Foreskin keratinocyte (primary cell): ENCODE measurements at places on chromosomes 4 and X. TPM values are rescaled to one million over a fixed set of nuclear protein-coding genes. Genes with fewer than 3 reads are reported as not detected.

Gene TASL
- polyA plus RNA-seq: not detected in 2 replicates

Gene HTN1
- not detected in 2 replicates for polyA plus RNA-seq

Gene EBP
- 558 and 569 TPM in 2 replicates for polyA plus RNA-seq

Gene ADGRL3
- 0.22 and 0.25 TPM in 2 replicates for polyA plus RNA-seq

Gene PRRG3
- polyA plus RNA-seq: not detected in 2 replicates

Gene MAGEB2
- polyA plus RNA-seq: not detected in 2 replicates

DNA sequence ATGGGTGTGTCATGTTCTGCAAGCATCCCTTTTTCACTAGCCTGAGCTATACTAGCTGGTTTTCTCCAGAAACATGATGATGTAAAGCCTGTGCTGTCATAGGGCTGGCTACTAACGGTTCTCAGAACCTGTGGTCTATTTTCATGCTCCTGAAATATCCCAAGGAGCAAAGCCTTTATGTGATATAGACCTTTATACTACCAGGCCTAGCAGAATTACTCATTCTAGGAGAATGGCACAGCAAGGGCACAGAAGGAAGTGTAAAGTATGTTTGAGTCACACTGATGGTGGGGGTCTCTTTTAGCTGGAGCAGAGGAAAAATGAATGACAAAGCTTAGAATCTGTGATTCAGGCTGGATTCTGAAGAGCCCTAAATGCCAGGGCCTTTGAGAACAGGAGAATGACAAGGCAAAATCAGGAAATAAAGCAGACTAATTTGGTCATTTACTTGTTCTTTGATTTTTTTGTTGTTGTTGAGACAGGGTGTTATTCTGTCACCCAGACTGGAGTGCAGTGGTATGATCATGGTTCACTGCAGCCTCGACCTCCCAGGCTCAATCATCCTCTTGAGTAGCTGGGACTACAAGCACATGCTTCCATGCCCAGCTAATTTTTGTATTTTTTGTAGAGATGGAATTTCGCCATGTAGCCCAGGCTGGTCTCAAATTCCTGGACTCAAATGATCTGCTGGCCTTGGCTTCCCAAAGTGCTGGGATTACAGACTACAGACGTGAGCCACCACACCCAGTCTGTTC, 11.8 kb downstream of the TCEAL1 start:
- no peak for DNase-seq

DNA sequence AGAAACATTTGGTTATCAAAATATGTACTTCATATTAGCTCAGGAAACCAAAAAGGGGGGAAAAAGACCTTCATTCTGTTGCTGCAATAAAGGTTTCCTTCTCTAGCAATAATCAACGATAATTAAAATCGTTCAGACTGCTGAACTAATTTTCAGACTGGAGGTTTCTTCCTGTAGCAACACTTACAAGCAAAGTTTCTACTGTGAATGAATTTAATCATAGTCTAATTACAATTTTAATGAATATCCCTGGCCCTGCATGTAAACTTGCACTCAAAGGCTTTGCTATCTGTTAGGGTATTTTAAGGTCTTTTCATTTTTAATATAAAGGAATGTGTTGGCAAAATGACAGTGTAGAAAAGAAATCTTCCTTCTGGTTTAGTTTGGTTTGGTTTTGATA, 265.2 kb downstream of the QDPR start:
- no peak for DNase-seq

DNA sequence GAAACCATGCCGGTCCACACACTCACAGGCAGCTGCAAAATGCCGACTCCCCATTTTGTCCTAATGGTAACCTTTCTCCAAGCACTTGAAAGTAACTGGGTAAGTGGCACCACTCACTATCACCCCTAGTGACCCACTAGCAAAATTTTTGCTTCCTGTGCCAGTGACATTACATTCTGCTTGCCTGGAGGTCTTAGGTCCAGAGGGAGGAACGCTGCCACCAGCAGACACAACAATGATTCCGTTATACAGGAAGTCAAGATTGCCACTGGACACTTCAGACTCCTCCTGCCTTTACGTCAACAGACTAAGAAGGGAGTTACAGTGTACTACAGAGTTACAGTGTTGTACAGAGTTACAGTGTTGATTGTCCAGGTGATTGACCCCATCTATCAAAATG, 11.8 kb upstream of the TMEM192 start:
- DNase-seq: no peak

- DNase-seq: no peak
Observed at GRCh38 chr4:40581254-40582140, 48.2 kb downstream of the RBM47 start.

- DNase-seq: no peak
Observed at GRCh38 chrX:19496711-19497110, 18.6 kb downstream of the MAP3K15 start.

DNA sequence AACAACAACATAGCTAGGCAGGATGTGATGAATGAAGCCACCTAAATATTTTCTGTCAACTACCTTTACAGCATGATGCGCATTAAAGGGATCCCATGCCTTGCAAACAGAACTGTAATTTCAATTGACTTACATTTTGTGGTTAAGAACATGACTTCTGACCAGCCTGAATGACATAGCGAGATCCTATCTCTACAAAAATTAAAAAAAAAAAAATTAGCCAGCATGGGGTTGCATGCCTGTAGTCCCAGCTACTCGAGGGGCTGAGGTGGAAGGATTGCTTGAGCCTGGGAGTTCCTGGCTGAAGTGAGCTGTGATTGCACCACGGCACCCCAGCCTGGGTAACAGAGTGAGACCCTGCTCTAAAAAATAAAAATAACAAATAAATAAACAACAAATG, 680.6 kb downstream of the IQCM start:
- no peak for DNase-seq

DNA sequence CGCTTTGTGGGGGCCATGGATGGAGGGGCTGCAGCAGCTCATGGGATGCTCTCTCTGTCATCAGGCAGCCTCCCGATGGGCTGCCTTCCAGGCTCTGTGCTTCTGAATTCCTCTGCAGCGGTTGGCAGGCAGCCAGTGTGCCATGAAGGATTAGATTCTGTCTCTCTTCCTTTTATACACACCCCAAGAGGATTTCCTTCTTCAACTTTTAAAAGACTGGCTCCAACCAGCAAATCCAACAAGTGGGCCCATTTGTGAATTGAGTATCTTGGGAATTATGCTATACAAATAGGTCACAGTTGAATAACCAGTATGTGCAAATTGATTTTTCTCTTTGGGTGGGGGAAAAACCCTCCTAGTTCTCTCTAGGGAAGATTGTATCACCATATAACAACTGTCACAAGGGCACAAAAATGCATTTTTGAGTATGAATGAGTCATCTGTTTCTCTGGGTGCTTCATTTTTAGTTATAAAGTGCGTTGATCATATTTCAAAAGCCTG, 96.8 kb upstream of the FAT1 start:
- DNase-seq: peak; percentile 28

DNA sequence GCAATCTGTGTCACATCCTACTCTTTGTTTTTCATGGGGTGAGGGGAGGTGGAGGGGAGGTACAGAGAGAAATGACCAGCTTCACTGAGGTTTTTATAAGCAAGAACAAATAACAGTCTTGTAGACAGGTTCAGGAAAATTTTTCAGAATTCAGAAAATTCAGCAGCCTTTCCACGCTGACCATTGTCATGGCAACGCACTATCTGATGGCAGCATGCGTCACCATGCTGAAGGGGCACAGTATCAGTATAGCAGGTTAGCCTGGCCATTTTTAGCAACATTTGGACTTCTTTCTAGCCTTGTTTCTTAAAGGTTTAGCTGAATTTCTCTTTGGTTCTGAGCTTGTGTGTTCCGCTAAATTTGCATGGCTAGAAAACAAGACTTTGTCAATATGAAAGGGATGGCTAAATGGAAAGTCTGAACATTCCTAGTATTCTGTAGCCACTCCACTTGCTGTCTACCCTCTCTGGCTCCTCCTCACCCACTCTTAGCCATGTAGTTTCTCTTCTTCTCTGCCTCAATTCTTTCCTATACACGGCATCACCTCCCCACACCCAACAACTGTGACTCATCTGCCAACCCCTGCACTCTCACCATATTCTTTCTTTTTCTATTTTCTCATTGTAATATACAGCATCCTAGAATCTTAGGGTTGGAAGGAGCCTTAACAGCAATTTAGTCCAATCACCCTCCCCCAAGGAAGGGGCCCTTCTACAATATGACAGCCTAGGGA, 42.7 kb upstream of the CITED1 start:
- DNase-seq: no peak

- no peak for DNase-seq
Observed at GRCh38 chrX:136674270-136674985, 26.5 kb downstream of the CD40LG start.

- DNase-seq: peak; percentile 19
Observed at GRCh38 chr4:61003301-61003700, 196.8 kb upstream of the ADGRL3 start.

DNA sequence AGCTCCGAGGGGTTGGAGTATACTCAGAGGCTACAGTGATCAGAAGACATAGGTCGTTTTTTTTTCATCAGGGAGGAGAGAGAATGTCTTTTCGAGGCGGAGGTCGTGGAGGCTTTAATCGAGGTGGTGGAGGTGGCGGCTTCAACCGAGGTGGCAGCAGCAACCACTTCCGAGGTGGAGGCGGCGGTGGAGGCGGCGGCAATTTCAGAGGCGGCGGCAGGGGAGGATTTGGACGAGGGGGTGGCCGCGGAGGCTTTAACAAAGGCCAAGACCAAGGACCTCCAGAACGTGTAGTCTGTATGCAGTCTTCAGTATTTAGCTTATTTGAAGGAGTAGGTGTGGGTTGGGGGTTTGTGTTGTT, 500 bp downstream of the GAR1 start:
- DNase-seq: no peak

DNA sequence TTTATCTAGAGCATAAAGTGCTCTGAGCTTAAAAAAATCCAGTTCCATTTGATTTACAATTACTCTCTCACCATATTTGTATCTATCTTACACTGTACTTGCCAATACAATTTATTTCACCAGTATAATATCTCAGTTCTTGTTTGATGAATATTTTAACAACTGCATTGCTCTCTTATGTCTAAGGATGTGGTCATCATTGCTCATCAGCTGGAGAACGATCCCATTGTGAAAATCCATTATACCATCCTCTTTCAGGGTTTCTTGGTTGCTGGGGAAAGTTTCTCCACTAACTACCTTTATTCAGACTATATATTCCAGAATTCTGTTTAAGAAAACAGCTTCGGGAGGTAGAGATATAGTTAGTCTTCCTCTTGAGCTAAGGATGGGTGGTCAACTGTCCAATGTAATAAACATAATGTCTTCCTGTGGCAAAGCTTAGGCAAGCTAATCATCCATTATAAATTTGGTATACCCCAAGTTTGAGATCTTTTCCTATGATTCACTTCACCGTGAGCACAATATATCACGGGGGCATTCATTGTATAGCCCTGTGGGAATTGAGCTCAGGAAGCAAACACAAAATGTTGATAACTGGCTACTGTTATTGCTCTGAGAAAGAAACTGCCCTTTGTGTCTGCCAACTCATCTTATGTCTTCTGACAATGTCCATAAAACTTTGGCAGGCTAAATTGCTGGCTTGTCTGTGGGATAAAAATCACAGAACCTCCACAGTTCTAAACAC, 2361.9 kb downstream of the ARAP2 start:
- DNase-seq: peak; percentile 73

DNA sequence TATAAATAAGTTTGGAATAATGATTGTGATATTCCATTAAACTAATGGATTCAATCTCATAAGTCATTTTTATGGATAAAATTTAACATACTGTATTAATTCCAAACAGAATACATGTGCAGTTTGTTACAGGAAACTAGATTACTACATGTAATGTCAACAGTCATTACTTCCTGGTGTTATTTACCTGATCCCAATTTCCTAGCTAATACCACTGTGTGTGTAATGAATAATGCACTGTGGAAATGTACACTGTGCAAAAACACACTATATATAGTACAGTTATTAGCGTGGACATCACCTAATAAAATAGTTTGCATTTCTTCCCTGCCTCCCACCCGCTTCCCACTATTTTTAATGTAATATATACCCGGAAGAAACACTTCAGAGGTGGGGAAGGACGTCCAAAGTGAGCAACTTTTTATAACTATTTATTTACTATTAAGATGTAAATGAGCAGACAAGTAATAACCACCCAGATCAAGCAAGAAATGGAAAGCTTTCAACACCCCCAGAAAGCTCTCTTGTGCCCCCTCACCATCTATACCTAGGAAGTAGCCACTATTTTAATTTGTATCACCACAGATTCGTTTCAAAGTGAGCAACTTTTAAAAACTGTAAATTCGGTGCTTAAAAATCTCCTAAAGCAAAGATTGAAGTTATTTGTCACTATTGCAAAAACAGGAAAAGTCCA, 219.1 kb downstream of the THOC2 start:
- no peak for DNase-seq

DNA sequence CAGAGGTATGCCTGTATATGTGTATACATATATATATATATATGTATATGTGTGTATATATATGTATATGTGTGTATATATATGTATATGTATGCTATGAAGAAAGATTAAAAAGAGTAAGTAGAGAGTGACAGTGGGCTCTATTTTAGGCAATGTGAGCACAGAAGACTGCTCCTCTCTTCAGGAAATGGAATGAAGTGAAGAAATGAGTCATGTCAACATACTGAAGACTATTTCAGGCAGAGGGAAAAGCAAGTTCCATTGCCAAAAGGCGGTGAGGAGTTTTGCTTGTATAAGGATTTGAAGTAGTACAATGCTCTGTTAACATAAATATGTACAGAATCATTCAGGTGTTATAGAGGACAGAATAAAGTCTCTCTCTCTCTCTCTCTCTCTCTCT, 773.2 kb upstream of the FTHL17 start:
- no peak for DNase-seq

- DNase-seq: no peak
Observed at GRCh38 chr4:175146799-175147198, 228.6 kb downstream of the ADAM29 start.

GRCh38 chr4:127355743-127356142, 277.0 kb upstream of the INTU start:
- DNase-seq: no peak

GRCh38 chr4:109327641-109328040, 25.2 kb upstream of the COL25A1 start:
- peak; percentile 20 for DNase-seq

DNA sequence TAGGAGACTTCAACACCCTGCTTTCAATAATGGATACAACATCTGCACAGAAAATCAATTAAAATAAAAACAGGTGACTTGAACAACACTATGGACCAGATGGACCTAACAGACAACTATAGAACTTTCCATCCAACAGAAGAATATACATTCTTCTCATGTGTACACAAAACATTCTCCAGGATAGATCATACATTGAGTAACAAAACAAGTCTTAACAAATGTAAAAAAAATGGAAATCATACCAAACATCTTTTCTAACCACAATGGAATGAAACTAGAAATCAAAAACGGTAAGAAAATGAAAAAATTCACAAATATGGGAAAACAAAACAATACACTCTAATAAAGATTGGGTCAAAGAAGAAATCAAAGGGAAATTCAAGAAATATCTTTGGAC, 24.7 kb downstream of the CYP2U1 start:
- DNase-seq: peak; percentile 57

- peak; percentile 25 for DNase-seq
Observed at GRCh38 chr4:153217440-153217839, 13.2 kb downstream of the TRIM2 start.

DNA sequence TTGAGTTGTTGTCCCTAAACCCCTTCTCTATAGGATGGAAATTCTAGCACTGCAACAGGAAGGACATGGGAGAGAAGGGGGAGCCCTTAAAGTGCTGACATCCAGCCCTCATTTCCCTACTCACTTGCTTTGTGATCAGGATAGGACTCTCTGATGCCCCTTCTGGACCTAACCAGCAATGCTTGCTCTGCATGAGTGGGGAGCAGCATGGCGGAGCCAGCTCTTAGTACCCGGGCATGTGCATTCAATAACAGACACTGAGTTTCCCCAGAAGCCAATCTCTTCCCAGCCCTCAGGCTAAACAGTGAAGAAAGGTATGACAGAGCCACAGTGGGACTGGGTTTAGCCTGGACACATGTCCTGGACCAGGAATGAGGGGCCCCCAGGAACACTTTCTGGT, 14.0 kb downstream of the SOD3 start:
- DNase-seq: no peak
